AG09319 (cell line): ENCODE measurements at places on chromosomes 3 and 15.

DNA sequence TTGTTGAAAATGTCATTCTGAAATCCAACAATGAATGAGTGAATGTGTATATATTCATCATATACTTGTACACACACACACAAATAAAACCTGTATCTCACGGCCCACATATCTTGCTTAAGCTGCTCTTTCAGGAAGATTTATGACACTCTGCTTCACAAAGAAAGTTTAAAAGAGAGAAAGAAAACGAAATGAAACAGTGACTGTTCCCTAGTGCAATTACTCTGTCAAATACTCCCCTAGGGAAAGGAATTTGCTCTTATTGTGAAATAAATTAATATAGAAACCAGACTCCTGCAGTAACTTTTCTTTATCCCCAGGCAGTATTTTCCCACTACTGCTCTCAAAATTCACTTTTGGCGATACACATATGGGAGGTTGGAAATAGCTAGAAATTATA is 329.1 kb downstream of the VPS13C start:
- no peak for DNase-seq

GRCh38 chr15:26632500-26632899 is 140.4 kb downstream of the GABRB3 start:
- no peak for DNase-seq

DNA sequence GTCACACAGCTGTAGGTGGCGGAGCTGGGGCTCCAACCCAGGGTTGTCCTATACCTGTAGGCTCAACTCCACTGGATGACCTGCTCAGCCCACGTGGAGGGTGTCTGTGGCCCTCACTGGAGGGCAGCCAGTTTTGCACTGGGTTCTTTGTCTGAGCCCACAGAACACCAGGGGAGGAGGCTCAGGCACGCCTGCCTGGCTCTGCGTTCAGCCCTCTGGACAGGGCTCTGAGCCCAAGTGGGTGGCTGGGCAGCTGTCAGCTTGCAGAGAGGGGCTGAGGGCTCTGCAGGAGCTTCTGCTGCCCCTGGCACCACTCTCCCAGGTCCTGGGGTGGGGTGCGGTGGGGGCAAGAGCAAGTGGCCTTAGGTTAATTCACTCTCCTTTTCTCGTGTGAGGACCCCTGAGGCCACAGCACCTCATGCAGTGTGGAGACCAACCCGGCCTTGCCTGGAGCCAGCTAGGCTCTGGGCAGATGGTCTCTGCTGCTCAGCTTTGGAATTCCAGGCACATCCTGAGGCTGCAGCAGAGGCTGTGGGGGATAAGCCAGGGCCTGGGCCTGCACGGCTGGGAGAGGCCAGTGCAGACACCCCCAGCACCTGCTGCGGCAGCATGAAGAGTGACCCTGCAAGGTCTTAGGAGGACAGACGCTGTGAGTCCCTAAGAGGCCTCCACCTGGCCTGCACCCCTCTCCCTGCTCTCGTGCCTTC is 23.5 kb downstream of the DUSP7 start:
- no peak for DNase-seq

- DNase-seq = no peak
Measured at GRCh38 chr15:74259292-74259648, 23.1 kb downstream of the CCDC33 start.

DNA sequence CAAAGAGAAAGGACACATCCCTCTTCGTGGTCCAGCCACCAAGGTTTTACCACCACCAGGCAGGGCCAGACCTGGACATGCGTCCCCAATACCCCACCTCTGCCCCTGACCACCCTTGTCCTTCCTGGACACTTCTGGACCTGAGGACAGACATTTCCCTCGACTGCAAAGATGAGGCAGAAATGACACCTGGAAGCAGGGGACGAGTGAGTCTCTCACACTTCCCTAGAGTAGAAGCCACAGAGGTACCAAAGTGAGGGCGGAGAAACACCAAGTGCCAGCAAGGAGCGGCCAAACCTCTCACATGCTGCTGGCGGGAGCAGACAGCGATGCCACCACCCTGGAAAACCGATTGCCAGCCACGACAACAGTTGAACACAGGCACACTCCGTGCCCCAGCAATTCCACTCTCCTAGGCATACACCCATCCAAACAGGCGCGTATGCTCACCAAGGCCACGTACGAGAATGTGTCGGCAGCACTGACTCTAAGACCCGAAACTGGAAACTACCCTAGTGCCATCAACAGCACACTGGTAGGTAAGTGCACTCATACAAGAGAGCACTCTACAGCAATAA is 207.0 kb upstream of the NSMCE3 start:
- no peak for DNase-seq
